Fibroblast of skin of left quadriceps (primary cell): ENCODE measurements at places on chromosomes 1 and 21.
A peak's percentile ranks its signal among the peaks of the same experiment; 100 is the strongest.

- DNase-seq = peak; percentile 36
Measured at GRCh38 chr1:171654942-171655745, 2.7 kb upstream of the MYOC start.

DNA sequence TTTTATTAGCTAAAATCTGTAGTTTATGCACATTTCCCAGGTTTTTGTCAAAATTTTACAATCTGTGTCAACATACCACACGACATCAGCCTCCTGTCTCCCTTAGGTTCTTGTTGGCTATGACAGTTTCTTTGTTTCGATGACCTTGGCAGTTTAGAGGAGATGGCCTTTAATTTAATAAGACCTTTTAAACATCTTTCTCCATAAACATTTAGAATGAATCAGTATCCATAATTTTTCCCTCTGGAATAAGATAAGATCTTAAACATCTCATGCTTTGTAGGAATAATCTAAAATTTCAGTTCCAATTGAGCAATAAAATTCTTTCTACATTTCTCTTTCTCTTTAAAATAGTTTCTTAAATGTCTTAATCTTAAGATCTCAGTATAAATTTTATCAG, 28.7 kb upstream of the DYRK1A start:
- DNase-seq = no peak

DNA sequence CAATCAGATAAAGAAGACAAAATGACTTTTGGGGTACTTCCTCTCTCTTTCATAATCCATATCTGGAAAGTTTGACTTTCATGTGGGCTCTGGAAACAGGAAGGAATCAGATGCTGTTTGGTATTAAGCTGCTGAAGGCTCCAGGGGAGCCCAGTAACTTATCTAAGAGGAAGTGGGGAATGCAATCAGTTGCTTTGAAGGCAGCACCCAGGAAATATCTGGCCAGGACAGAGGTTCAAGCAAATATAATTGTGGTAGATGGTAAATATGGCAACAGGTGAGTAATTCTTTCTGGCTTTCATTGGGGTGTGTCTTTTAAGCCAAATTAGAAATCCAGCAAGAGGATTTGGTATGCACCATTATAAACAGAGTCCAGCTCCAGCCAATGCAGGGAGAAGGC, 44.4 kb downstream of the COLGALT2 start:
- DNase-seq = no peak

DNA sequence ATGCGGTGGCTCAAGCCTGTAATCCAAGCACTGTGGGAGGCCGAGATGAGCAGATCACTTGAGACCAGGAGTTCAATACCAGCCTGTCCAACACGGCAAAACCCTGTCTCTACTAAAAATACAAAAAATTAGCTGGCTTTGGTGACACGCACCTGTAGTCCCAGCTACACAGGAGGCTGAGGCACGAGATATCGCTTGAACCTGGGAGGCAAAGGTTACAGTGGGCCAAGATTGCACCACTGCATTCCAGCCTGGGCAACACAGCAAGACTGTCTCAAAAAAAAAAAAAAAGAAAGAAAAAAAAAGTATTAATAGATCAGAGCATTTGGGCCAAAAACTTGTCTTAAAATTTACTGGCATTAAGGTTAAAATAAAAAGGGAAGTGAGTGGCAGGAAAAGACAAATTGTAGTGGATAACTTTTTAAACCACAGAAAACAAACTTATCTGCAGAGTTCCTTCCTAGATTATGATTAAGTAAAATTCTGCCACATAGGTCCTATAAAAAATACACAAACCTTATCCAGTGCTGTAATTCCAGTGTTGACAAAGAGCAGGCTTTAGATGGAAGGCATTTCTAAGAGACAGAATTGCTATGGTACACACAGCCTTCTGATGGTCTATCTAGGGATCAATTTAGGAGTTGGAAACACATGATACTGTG, 53.3 kb downstream of the EIF4G3 start:
- DNase-seq = no peak

GRCh38 chr1:24294228-24294672, 24.9 kb upstream of the GRHL3 start:
- DNase-seq = peak; percentile 95

- DNase-seq = no peak
Measured at GRCh38 chr1:43315481-43315880, 14.7 kb downstream of the TIE1 start.

DNA sequence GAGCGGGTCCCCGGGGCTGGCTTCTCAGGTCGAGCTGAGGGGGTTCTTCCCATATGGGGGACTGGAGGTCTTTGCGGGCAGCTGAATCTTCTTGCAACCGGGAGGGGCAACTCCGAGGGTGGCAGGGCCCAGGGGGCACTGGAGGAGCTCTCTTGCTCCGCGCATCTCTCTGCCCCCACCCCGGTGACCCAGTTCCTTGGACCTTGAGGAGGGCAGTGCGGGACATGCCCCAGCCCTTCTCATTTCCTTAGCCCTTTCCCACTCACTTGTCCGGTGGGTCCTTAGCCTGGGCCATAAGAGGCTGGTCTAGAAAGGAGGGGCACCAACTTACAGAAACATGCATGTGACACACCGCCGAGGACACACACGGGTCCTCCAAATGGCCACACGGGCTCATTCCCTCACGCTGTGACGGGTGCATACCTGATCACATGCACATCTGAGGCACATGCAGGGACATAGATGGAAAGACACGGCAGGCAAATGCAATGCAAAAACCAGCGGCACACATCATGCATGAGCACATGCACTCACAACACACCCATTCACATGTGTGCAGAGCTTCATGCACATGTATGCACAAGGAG, 630 bp downstream of the HPCA start:
- DNase-seq = no peak

DNA sequence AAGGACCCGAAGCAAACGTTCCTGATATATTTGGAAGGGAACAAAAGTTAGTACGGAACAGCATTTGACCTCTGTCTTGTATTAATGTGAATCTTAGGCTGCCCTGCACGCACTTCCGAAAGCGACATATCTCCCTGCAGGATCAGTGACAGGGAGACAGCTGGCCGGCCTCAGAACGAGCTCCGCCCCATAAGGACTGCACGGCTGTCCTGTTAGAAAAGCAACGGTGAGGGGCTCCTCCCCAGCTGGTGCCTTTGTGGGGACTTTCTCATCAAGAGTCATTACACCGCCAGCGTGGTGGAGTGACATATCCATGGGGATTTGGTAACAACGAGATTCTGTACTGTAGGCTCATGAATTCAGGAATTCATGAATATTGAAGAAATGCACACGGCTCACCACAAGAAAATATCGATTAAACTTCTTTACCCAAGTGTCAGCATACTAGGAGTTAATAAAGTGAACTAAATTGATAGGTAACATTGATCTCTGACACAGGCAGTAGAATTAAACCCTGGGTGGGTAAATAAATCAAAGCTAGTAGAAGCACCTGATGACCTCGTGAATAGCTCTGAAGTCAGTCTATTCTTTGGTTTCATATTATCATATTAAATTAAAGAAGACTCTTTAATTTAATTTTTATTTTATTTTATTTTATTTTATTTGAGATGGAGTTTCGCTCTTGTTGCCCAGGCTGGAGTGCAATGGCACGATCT, 8.1 kb upstream of the GREM2 start:
- no peak for DNase-seq

GRCh38 chr1:110605446-110605845, 712 bp downstream of the KCNA2 start:
- DNase-seq = no peak

GRCh38 chr1:115239148-115239422, 99.0 kb downstream of the NGF start:
- no peak for DNase-seq

GRCh38 chr1:54984131-54984842, 3.9 kb downstream of the TMEM61 start:
- DNase-seq = no peak

DNA sequence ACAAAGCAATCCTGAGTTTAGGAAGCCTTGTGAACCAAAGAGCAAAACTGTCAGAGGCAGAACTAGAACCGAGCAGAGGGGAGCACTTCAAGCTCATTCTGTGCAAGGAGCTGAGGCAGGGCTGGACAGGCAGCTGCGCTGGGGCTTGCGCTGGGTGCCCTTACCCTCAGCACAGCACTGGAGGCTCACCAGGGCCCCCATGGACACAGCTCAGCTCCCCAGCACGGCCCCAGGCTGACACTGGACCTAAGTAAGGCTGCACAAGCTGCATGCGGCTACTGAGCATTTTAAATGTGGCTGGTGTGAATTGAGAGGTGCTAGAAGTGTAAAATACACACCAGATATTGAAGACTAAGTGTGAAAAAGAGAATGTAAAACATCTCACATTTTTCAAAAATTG, 22.1 kb downstream of the TMEM63A start:
- DNase-seq = no peak

GRCh38 chr1:181191494-181192040, 103.1 kb downstream of the IER5 start:
- no peak for DNase-seq

- DNase-seq = no peak
Measured at GRCh38 chr1:96980448-96980847, 258.9 kb downstream of the PTBP2 start.

DNA sequence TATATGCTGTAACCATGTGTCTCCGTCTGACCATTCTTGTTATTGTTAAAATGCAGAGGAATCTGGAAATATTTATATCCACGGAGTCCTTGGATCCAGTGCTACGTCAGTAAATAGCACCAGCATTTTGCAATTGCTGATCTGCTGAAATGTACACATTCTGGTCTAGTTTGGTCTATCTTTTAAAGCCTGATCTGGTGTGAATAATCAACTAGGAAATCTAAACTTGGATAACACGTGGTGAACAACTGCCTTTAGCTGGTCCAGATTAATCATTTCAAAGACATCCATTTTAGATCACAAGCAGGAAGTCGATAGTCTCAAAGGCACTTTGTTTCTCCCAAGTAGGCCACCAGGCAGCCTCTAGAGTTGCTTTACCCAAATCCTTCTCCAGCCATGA, 32.6 kb downstream of the PDPN start:
- no peak for DNase-seq

DNA sequence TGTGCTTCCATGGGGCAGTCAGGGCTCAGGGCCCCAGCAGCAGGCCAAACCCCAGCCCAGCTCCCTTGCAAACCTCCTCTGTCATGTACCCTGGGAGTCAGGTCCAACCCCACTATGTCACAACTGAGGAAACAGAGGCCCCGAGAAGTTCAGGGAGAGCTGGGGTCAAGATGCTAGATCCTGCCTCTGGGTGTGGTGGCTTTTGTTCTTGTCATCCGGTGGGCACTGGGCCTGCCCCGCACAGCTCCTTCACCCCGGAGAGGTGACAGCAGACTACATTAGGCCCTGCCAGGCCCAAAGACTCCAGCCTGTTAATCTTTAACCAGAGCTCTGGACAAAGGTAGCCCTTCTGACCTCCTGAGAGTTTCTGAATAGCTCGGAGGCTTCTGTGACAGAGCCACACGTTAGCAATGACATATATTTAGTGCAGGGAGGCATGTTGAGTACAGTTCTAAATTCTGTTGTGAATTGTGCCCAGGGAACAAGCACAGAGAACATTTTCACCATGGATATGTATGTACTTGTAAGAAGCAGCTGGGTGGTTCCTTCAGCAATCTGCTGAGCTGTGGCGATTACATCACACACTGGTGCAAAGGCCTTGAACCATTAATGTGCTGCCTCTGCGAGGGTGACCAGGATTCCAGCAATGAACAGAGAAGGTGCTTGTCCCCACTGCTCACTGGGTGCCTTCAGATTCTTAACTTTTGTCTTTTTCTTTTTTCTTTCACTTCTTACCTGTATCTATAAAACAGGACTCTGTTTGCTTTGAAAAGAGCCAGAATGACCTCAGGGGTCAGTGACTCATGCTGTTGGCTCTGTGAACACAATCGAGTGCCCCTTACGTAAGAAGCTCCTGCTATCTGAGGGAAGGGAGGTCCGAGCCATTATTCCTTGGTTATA, 102.8 kb downstream of the RHOU start:
- no peak for DNase-seq

- no peak for DNase-seq
Measured at GRCh38 chr1:162360237-162360873, 16.3 kb downstream of the SPATA46 start.

DNA sequence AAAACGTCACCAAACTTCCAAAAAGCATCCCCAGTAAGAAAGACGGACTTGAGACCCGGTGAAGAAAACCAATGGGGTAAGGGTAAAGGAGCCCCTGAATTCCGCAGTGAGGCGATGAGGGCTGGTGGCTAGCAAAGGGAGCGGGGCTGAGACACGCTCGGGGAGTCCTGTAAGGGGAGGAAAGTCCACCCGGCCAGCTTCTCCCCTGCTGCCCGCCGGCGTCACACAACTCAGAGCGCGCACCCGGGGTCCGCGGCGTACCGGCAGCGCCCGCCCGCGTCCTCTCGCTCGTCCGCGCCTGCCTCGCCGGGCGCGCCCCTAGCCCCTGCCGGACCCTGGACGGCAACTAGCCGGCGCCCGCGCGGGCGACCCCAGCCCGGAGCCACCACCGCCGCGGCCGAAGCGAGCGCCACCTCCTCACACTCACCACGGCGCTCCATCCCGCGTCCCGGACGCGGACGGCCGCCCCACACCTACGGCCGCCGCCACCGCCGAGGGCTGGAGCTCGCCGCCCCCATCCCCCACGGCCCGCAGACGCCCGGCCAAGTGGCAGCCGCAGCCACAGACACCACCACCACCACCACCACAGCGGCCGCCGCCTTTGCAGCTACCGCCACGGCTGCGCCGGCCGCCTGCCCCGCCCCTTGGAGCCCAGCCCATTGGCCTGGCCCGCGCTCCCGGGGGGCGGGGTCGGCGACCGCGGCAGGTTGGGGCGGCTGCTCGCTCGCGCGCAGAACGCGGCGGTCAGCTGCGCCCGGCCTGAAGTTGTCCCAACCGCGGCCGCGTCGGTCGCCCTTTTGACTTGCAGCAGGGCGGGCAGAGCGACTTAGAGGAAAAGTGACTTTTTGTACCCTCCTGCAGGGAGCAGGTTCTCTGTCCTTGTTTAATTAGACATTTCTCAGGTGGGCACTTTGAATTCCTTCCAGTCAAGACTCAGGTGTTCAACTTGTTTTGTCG, 10.0 kb upstream of the ARHGAP29 start:
- no peak for DNase-seq

GRCh38 chr21:45393021-45393420, 11.9 kb upstream of the COL18A1 start:
- DNase-seq = no peak

GRCh38 chr1:66445492-66446181, 88.3 kb upstream of the SGIP1 start:
- no peak for DNase-seq

GRCh38 chr1:16938351-16939321, 16.9 kb downstream of the CROCC start:
- no peak for DNase-seq
